ENCODE measurements at places on chromosomes 1 and 21.

DNA sequence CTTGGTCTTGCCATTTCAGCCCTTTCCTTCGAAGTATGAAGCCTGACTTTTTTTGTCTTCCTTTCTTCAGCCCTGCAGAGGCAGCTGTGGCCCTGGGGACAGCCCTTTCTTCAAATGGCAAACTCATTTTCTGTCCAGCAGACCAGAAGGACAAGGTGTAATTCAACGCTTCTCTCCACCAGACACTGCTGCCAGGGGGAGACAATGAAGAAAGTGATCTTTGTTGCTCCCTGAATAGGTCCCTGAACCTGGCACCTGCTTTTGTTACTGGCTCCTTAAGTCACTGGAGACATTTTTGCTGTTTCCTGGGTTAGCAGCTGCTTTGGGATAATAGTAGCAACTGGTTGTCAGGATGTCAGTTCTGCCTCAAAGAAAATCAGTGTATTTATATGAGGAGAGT lies 50.8 kb upstream of the MACF1 start:
- no peak for DNase-seq

GRCh38 chr1:77406661-77407060 lies 124.8 kb downstream of the AK5 start:
- DNase-seq = no peak

DNA sequence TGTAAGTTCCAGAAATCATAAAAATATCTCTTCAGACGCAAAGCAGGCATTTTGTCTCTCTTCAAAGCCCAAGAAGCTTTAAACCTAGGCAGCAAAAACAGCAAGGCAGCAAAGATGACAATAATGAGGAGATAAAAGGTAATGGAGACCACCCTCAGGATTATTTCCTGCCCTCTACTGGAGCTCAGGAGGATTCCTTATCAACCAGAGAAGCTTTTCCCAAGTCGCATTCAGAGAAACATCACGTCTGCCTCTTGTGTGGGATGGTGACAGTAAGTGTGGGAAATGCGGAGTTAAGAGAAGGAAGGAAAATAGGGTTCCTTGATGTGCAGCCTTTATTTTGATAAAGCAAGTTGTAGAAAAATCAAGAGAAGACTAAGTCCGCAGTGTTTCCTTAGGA lies 365.8 kb downstream of the RGS7 start:
- no peak for DNase-seq

DNA sequence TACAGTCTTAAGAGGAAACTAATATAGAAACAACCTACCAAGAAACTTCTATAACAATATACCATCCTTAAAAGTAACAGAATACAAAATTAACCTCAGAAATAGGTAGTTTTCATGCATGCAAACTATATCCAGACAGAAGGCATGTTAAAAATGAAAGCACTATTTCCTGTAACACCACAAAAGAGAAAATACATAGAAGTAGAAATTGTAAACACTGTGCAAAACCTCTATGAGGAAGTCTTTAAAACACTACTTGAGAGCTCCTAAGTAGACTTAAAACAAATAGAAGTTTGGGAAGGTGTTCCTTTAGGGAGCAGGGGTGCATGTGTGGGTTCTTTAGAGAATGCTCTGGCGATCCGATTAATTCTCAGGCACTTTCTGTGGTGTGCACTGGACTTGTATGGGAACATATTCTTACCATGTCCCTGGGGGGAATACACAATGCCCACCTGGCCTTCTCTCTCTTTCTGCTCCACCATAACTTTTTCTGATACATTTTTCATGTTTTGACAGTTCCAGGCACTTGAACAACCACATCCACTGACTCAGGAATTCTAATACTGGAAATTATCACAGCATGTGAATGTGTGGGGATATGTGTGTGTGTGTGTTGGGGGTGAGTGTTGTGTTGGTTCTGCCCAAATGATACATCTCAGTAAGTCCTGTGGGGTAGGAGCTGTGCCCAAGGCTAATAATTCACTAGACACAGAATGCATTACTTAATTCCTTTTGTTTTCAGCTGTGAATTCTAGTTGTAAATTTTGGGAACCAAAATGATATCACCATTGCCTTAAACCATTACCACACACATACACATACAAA lies 866.3 kb upstream of the B3GALT2 start:
- no peak for DNase-seq

GRCh38 chr1:35726450-35727433 lies 8.1 kb upstream of the C1orf216 start:
- no peak for DNase-seq

DNA sequence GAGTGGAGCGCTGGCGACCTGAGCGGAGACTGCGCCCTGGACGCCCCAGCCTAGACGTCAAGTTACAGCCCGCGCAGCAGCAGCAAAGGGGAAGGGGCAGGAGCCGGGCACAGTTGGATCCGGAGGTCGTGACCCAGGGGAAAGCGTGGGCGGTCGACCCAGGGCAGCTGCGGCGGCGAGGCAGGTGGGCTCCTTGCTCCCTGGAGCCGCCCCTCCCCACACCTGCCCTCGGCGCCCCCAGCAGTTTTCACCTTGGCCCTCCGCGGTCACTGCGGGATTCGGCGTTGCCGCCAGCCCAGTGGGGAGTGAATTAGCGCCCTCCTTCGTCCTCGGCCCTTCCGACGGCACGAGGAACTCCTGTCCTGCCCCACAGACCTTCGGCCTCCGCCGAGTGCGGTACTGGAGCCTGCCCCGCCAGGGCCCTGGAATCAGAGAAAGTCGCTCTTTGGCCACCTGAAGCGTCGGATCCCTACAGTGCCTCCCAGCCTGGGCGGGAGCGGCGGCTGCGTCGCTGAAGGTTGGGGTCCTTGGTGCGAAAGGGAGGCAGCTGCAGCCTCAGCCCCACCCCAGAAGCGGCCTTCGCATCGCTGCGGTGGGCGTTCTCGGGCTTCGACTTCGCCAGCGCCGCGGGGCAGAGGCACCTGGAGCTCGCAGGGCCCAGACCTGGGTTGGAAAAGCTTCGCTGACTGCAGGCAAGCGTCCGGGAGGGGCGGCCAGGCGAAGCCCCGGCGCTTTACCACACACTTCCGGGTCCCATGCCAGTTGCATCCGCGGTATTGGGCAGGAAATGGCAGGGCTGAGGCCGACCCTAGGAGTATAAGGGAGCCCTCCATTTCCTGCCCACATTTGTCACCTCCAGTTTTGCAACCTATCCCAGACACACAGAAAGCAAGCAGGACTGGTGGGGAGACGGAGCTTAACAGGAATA lies 4.2 kb downstream of the TFAP2E start:
- DNase-seq = no peak

DNA sequence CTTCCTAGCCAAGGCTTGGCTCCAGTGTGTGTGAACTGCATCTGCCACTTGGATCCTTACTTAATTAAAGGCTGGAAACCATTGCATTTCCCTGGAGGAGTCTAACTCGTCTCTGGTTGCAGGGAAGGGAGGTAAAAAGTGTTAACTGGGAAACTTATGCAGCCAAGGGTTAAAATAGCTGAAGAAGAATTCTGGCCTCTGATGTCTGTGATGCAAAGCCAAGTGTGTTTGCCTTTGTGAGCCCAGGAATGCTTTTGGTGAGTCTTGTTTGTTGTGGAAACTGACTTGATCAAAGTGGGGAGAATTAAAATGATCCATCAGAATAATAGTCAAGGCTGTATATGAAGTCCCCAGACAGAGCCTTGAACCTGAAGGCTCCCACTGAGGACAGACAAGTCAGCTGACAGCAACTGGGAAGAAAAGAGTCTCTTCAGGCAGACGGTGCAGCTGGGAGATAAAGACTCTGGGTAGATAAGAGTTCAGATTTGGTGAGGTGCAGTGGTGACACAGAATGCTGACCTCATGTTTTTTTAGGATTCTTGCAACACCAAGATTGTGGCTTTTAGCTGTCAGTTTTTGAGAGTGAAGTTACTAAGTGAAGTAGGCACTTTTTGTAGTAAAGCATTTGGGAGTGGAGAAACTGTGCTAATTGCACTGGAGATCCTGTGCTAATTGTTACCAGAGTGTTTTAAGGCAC lies 59.5 kb upstream of the WLS start:
- DNase-seq = no peak

DNA sequence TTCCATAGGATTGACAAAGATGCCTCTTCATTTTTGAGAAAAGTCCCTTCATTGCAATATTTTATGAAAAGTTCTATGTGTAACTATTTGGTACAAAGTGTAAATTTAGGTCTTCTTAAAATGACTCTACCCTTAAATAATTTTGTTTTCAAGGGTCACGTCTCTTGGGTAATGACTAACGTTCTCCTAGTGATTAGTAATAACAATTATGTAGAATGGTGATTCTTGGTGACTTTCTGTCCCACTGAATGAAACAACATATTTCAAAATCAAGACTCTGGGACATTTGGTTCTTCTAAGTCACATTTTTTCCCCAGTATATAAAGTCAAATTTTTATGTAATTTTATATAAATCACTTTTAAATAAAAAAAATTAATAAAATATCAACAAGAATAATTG lies 277.5 kb upstream of the ADAMTS5 start:
- no peak for DNase-seq

DNA sequence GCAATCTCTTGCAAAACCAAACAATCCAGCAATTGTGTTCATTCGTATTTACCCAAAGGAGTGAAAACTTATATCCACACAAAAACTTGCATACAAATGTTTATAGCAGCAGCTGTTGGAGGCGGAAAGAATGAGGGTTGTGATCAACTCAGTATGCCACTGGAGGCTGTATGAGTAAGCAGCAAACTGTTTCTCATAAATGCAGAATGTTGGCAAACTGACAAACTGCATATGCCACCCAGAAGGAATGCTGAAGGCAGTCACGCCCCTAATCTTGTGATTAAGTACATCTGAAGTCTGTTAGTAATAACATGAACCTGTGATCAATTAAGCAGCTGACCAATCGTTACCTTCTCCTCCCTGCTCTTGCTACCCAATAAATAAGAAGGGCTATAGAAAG lies 60.5 kb upstream of the CR2 start:
- DNase-seq = no peak

GRCh38 chr1:9284061-9284460 lies 8.6 kb upstream of the SPSB1 start:
- no peak for DNase-seq

GRCh38 chr1:223364685-223365382 lies 858 bp upstream of the SUSD4 start:
- peak; percentile 39 for DNase-seq

DNA sequence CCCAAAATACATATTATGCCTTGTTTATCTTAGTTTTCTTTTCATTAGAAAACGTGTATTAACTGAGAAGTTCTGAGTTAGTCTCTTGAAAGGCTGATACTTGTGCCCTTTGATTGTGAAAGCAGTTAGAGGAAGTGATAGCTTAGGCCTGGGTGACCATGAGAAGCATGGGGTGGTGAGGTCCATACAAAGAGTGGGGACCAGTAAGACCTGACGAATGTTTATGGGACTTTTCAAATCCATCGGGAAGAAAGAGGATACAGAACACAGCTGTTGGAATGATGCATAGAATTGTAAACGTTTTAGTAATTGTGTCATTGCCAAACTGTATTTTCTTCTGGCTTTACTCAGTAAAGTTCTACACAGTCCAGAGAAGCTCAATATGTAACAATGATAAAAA lies 259.8 kb downstream of the LMO4 start:
- DNase-seq = no peak

GRCh38 chr1:176033474-176033873 lies 173.6 kb downstream of the COP1 start:
- DNase-seq = no peak

DNA sequence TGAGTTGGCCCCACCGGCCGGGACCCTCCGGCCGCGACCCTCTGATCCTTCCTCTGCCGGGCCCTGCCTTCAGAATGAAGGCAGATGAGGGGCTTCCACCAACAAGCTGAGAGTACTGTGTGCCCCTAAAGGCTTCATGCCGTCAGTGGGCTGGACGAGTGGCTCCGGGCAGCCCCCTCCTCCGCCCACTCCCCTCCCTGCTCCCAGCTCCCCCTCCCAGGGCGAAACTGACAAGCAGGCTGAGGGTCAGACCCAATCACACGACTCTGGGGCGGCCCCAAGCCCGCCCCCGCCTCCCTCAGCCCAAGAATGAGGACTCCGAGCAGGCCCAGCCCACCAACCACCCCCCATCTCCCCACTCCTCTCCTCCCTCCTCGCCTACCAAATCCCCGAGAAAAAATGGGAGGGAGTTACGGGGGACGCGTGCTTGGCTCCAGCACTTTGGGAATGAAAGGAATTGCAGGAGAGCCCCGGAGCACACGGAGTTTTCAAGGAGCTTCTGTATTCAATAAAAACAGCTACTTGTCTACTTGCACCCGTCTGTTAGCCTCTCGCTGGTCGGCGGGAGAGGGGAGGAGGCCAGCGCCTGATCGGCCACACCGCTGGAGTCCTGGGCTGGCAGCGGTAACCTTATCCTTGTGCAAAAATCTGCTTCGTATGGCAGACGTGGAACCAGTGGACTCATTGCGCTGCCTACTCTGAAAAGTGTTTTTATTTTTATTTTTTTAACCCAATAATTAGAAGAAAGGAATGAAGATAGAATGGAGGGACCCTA lies at the start of gene COL11A1:
TSS of gene COL11A1 (minus strand) at position 147 of the 775 bp plus-strand sequence. CDS start 344 bp downstream, outside the sequence.
- peak; percentile 91 for DNase-seq

GRCh38 chr1:197485790-197486189 lies 217.7 kb downstream of the CRB1 start:
- no peak for DNase-seq

DNA sequence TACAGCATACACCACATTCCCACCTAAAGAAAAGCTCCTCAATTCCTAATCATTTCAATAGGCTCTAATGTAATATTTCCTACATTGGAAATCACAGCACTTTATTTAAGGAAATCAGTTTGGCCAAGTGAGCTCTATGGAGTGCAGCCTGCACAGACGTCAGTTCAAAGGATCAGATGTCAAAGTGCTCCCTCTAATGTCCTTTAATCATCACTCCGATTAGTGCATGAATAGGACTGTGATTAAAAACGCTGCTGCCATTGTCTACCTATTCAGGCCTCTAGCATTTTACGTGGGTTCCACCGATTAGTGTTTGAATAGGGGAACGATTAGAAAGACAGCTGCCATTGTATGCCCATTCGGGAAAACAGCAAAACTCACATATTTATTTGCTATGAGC lies 50.2 kb downstream of the DPYD start:
- peak; percentile 3 for DNase-seq

- no peak for DNase-seq
Measured at GRCh38 chr21:31201144-31201543, 142.9 kb downstream of the TIAM1 start.

DNA sequence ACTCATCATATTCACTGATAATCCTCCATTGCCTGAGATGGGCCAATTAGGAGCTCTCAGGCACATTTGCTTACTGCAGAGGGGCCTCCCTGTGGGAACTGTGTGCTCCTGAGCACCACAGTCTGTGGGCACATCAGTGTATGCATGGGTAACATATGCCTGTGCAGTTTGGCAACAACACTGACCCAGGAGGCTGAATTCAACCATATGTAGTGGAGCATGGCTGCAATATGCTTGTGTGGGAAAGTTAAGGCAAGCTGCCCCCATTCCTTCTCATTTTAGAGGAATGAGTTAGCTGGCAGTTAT lies 11.8 kb upstream of the FMOD start:
- DNase-seq = no peak

DNA sequence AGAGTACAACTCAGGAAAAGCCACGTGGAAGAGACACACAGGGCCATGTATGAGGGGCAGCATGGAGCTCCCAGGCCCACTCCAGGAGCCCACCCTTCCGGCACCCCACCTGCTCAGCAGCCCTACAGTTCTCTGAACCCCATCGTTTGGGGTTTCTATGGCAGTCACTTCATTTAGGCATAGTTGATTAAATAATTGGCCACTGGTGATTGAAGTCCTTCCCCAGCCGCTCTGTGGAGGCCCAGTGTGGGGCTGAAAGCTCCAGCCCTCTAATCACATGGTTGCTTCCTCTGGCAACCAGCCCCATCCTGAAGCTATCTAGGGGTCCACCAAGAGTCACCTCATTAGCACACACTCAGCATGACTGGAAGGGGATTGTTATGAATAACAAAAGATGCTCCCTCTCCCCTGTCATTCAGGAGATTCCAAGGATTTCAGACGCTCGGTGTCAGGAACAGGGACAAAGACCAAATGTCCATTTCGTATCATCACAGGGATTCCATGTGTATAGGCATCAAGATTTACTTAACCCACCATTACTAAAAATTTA lies 12.2 kb upstream of the S100A7A start:
- no peak for DNase-seq

All from neuronal stem cell (in vitro differentiated cells).